Small intestine (tissue), 16 donors: ENCODE measurements at places on chromosomes 16 and 17.

DNA sequence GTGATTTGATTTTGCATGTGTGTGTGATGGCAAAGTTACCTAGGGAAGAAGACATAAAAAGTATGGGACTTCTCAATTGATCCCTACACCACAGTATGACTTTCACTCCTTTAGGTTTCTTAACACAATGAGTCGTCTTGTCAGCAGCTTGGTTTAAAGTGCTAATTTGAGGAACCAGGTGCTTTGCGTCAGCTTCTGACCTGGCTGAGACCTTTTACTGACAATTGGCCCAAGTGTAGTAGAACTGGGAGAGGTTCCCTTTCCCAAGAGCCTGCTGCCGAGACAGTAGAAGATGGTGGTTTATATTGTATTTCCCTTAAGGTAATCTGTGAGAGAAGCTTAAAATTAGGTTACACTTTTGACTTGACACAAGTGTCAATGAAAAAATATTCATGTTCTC, 54.9 kb downstream of the LDHD start:
- DNase-seq = no peak

- DNase-seq = no peak
Observed at GRCh38 chr16:75002474-75002873, 3.6 kb downstream of the ZNRF1 start.

- peak; percentile 81 for DNase-seq
Observed at GRCh38 chr17:45320931-45321461, 4.2 kb upstream of the MAP3K14 start.

- DNase-seq = peak; percentile 75
Observed at GRCh38 chr17:80426671-80427326, 11.8 kb downstream of the ENDOV start.

- DNase-seq = no peak
Observed at GRCh38 chr17:68819465-68819864, 135.7 kb downstream of the ABCA8 start.

- DNase-seq = no peak
Observed at GRCh38 chr17:73800893-73801292, 156.6 kb upstream of the SDK2 start.

DNA sequence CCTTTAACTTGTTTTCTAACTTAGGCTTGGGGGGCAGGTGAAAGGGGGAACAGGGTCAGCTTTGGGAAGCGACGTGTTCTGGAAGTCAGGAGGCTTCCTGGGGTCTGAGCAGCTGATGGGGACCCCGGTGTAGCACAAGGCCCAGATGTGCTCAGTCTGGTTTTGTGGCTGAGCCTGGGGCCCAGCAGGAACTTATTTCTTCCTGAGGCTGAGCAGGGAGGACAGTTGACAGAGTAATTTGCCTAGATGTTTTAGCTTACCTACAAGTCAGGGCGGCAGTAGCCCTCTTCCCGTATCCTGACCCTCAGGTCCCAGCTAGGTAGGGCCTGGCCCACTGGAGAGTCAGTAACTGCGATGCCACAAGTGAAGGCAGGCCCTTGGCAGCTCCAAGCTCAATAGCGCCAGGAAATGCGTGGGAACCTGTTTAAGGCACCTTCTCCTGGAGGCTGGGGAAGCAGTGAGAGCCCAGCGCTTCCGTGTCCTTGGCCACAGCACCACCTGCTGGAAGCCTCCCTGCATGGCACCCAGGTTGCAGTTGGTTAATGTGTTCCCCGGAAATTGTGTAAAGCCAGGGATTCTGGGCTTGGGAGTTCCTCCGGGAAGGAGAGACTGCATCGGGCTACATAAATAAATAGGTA, 5.2 kb downstream of the CCR7 start:
- peak; percentile 95 for DNase-seq

GRCh38 chr16:51287121-51287755, 136.2 kb upstream of the SALL1 start:
- DNase-seq = no peak

DNA sequence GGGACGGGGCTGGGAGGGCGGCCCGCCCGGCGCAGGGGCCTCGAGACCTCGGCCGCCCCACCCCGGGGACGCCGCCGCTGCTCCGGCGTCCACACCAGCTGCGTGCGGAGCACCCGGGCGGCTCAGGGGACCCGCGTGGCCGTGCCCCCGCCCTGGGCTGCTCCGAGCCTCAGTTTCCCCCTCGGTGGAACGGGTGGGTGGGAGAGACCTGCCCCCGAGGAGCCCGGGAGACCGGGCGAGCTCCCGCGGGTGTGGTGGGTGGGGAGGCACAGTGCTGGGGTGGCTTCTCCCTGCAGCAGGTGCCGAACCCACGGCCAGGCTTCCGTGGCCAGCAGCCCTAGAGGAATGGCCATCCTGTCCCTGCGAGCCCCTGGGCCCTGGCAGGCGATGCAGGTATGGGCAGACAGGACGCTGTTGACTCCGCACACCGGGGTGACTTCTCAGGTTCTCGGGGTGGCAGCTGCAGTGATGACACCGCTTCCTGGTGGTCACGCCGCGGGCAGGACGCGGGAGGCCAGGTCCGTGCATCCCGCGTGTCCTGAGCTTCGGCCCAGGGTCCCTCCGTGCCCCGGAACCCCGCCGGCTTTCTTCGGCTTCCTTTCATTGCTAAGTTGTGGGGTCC, 677 bp downstream of the DEF8 start:
- peak; percentile 29 for DNase-seq

- peak; percentile 53 for DNase-seq
Observed at GRCh38 chr17:70636517-70637133, 467.3 kb downstream of the KCNJ2 start.
